ENCODE measurements at places on chromosomes 6 and 20. TPM values are rescaled to one million over a fixed set of nuclear protein-coding genes. Genes with fewer than 3 reads are reported as not detected.

The STMND1 gene
- total RNA-seq, result not detected

The PRDM1 gene
- 10.5 TPM for total RNA-seq

The FAXC gene
- 4.4 TPM for total RNA-seq

DNA sequence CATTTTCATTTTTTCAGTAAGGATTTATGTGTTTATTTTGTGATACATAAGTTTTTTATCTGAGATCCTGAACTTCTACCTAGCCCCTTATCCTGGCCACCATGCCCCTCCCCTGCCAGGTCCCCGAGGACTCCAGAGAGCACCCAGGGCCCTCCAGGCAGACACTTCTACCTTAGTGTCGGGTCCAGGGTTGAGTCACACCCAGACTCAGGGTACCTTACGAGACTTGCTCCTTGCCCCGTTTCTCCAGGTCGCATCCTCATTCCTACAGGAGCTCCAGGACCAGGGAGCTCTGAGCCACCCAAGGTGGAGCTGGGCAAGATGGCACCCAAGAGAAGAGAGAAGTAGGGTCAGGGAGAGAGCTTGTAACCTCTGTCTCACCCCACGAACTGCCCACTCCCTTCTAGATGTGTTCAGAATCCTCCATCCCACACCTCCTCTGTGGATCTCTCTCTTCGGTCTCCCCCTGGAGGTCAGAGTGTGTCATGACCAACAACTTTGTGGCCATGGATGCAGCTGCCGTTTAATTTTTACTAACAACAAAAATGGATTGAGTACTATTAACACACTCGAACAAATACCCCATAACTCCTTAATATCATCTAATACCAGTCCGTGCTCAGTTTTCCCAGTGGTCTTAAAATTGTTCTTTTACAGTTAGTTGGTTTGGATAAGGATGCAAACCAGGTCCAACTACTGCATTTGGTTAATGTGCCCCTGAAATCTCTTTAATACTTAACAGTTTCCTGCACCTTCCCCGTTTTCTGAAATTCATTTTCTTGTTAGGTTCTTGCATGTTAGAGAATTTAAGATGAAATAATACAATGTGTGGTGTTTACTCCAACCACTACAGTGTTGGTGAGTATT lies 130.6 kb upstream of the INSM1 start:
- no peak for DNase-seq

DNA sequence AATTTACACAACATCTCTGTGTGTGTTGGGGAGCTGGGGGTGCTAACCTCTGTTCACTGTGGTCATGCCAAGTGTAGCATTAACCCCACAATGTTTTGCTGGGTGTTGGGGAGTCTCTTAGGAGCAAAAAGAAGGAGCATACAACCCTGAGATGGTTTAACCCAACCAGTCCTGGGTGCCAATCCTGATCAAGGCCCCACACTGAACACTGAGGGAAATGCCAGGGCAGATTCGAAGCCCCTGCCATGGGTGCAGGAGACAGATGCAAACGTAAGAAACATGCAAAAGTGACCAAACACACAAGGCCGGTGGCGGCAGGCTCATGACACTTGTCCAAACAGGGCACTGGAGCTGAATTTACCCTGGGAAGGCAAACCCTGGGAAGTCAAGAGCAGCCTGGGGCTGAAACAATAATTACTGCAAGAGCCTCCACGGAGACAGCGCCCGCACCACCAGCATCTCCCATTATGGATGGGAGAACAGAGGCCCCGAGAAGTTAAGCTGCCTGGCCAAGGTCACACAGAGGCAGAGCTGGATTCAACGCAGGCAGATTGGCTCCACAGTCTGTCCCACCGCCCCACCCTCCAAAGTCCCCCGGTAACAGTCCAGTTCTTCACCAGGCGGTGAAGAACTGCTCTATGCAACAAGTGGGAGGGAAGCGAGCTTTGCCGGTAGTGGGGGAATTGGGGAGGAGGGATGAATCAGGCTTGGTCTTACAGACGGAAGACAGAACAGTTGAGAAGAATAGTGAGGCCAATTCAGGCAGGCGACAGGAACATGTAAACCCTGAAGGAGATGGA lies 8.5 kb downstream of the ACSS1 start:
- peak; percentile 51 for DNase-seq

GRCh38 chr6:136737871-136738691 lies 54.2 kb downstream of the MAP3K5 start:
- no peak for DNase-seq

- DNase-seq, result peak; percentile 77
Measured at GRCh38 chr20:10131732-10132345, 86.8 kb upstream of the SNAP25 start.

DNA sequence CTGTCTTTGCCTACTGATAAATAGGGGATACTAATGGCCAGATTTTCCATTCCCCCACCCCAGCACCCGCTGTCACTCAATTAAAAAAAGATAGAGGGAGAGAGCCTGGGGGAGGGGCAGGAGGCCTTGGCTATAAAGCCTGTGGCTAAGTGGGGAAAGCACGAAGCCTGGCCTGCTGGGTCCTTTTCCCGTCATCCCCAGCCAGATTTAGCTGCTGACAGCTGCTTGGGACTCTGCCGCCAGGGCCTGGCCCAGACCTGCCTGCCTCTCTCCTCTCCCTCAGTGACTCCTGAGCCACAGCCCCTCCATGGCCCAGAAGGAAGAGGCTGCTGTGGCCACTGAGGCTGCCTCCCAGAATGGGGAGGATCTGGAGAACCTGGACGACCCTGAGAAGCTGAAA lies at the start of gene APOBEC2:
Gene APOBEC2 (plus strand): TSS at position 162 of the 400 bp plus-strand sequence. CDS start 146 bp downstream, at position 308.
- no peak for DNase-seq

GRCh38 chr20:9172851-9173250 lies 104.0 kb downstream of the PLCB4 start:
- no peak for DNase-seq
